ENCODE measurements at places on chromosomes 16 and 17.
A peak's percentile ranks its signal among the peaks of the same experiment; 100 is the strongest.

GRCh38 chr17:7916385-7916682 lies 245 bp upstream of the RNF227 start:
- DNase-seq = no peak

- no peak for DNase-seq
These were observed at the start of gene PRCD for GRCh38 chr17:76539631-76540271. Gene PRCD, plus strand, starts transcription at chr17:76540044. Its CDS starts 98 bp downstream, at chr17:76540142.

DNA sequence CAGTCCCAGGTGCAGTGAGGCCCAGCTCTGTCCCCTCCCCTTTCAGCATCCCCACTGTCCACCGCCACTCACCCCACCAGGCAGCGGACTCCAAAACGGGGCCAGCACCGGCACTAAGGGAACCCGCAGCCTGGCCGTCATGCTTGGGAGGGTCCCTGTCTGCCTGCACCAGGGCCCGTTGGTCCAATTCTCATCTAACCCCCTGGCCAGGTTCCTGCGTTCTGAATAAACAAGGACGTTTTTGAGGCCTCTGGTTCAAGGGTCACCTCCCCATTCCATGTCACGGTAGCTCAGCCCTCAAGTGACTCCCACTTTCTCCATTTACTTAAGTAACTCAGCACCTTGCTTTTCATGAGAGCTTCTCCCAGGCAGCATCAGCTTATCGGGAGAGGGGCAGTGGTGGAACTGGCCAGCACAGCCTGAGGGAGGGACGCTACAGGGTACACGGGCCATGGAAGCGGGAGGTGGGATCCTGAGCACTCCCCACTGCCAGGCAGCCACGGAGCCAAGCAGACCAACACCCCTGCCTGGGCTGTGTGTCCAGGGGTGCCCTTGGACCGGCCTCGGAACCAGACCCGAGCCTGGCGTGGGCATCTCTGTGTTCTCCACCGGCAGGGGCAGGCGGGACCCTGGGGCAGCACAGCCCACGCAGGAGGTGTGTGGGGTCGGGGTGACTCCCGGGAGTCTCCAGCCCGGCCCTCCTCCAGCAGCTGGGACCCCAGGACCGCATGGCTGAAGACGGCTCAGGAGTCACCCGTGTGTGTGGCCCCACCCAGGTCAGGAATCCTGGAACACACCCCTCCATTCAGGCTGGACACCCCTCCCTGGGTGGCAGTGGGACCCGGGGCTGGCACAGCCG lies 74.9 kb upstream of the GNG13 start:
- no peak for DNase-seq

DNA sequence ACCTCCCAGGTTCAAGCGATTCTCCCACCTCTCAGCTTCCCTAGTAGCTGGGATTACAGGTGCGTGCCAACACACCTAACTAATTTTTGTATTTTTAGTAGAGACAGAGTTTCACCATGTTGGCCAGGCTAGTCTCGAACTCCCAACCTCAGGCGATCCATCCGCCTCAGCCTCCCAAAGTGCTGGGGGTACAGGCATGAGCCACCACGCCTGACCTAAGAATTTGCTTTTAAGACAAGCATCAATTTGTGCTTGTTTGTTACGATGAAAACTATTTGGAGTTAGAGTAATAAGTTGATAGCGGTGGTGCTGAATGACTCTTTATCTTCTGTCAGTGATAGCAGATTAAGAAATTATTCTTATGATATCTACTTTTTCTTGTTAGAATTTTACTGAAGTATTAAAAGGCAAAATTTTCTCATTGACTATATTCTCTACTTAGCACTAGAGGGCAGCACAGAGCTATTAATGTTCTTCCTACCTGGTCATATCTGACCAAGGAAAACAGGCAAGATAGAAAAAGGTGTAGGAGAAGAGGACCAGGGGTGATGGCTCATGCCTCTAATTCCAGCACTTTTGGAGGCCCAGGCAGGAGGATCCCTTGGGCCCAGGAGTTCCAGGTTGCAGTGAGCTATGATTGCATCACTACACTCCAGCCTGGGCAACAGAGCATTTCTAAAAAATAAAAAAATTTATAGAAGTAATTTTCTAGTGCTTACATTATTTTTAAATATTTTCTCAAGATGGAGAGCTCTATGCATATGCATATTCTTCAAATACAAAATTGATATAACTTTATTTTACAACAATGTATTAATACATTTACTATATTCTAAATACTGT lies 24.5 kb downstream of the STXBP4 start:
- DNase-seq = no peak

DNA sequence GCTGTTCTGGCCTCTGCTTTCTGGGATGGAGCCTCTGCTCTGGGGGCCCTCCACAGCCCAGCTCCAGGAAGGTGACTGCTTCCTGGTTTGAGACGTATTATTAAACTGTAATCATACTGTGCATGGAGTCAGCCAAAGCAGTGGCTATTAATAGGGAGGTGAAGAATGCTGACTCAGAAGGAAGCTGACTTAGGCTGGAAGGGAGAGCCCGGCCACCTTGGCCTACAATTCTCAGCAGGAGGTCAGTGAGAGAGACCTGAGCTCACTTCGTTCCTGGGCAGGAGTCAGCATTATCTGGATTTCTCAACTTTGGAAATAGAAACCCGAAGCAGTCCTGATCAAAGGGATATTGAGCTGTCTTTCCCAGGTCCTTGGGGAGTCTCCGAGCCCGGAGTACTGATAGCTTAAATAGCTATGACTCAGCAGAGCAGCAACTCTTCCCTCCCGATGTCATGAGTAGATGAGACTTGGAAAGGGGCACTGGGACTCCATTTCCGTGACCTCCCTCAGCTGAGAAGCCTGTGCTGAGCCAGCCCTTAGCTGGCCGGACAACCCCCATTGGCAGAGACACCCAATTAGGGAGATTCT lies 91.8 kb downstream of the YPEL2 start:
- DNase-seq = no peak

- no peak for DNase-seq
These were observed 18.4 kb downstream of the MIEF2 start for GRCh38 chr17:18278867-18279266.

DNA sequence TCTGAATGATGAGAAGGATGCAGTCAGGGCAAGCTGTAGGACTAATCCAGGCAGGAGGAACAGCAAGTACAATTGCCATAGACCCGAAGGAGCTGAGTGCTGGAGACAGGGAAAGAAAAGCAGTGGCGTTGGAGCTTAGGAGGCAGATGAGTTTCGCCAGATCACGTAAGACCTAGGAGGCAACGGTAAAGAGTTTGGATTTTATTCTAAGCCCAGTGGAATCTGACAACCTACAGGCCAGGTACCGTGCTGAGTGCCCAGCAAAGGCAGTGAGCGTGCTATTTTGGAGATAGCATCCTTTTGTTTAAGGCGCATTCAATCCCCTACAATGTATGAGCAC lies 1.2 kb downstream of the USP43 start:
- DNase-seq = no peak

DNA sequence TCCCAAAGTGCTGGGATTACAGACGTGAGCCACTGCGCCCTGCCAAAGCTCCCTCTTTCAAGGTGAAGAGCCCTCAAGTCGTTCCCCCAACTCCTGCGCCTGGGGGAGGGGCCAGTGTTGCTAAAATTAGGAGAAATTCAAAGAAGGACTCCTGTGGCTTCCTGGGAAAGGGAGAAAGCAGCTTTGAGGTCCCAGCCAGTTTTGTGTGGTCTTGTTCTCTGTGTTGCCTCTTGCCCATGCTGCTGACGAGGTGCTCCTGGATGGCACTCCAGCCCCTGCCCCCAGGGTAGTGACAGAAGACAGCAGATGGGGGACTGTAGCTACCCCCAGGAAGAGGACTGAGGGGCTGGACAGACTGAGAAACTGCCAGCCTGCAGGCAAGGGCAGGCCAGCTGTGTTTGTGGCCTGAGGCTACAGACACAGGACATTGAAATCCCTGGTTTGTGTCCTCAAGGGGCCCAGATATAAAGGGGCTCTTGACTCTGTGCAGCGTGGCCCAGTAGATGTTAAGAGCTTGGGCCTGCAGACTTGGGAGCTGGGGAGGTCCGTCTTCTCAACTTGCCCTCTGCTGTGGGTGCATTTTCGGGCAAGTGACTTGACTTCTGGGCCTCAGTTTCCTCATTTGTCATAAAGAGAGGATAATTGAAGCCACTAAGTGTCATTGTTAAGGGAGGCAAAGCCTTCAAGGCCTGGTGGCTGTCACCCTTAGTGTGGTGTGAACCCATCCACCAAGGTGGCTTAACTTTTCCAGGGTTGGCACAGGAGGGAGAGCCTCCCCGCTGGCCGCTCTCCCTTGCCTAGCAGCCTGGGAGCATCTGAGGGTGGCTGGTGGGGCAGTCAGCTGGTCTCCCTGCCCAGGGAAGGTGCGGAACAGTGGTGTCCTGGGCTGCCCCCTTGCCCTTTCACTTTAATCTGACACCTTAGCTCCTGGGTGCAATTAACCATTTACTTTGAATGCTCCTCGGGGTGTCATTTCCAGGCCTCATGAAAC lies 4.1 kb downstream of the UBALD2 start:
- peak; percentile 11 for DNase-seq

GRCh38 chr17:8459107-8459506 lies 23.4 kb downstream of the NDEL1 start:
- DNase-seq = no peak

GRCh38 chr17:83161298-83162034 lies 82.1 kb downstream of the METRNL start:
- no peak for DNase-seq
